CD8-positive, alpha-beta memory T cell (primary cell): ENCODE measurements at places on chromosomes 2 and 18. TPM values are rescaled to one million over a fixed set of nuclear protein-coding genes. Genes with fewer than 3 reads are reported as not detected.

Gene PLEKHH2
- 0.49 TPM for total RNA-seq

- H3K27me3 ChIP-seq: no peaks in the 10 kb centered on the region
- H3K4me3 ChIP-seq: no peak overlapping the region
- no peaks in the 10 kb centered on the region for H3K4me1 ChIP-seq
- H3K36me3 ChIP-seq: no peaks in the 10 kb centered on the region
- DNase-seq: peak; percentile 32
Observed at GRCh38 chr2:45494275-45494977, 116.6 kb downstream of the SRBD1 start.

DNA sequence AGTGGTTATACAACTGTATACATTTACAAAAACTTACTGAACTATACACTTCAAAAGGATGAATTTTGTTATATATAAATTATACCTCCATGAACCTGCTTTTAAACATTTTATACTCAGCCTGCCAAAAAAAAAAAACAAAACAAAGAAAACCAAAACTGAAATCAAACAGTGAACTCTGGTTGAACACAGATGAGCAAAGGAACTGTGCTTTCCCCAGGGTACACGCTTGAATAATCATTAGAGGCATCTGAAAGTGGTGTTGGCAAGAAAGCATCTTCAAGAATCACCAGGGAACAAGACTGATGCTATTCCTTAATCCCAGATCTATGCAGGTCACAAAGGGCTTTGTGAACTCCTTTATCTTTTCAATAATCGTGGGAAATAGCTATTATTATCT is 77.0 kb upstream of the LYPD1 start:
- no peak for DNase-seq
- H3K27me3 ChIP-seq: no peaks in the 10 kb centered on the region
- H3K36me3 ChIP-seq: no peaks in the 10 kb centered on the region
- no peaks in the 10 kb centered on the region for H3K4me1 ChIP-seq

GRCh38 chr2:178076130-178076529 is 3.6 kb upstream of the PDE11A start:
- no peak overlapping the region for H3K27ac ChIP-seq
- H3K27me3 ChIP-seq: peaks cover 9% of the 10 kb centered on the region
- H3K4me1 ChIP-seq: no peaks in the 10 kb centered on the region
- H3K36me3 ChIP-seq: no peaks in the 10 kb centered on the region
- no peak overlapping the region for H3K4me3 ChIP-seq

- H3K4me1 ChIP-seq: peaks cover 8% of the 10 kb centered on the region
- no peaks in the 10 kb centered on the region for H3K36me3 ChIP-seq
- H3K27ac ChIP-seq: no peak overlapping the region
- no peak overlapping the region for H3K4me3 ChIP-seq
- DNase-seq: no peak
Observed at GRCh38 chr2:207481924-207482323, 47.8 kb upstream of the CREB1 start.

GRCh38 chr2:121147766-121148165 is 137.2 kb downstream of the TFCP2L1 start:
- H3K27ac ChIP-seq: no peak overlapping the region
- no peak for DNase-seq
- H3K4me1 ChIP-seq: no peaks in the 10 kb centered on the region
- no peaks in the 10 kb centered on the region for H3K27me3 ChIP-seq
- H3K4me3 ChIP-seq: no peak overlapping the region
- no peaks in the 10 kb centered on the region for H3K36me3 ChIP-seq
